ENCODE measurements at places on chromosomes 3 and 15.

DNA sequence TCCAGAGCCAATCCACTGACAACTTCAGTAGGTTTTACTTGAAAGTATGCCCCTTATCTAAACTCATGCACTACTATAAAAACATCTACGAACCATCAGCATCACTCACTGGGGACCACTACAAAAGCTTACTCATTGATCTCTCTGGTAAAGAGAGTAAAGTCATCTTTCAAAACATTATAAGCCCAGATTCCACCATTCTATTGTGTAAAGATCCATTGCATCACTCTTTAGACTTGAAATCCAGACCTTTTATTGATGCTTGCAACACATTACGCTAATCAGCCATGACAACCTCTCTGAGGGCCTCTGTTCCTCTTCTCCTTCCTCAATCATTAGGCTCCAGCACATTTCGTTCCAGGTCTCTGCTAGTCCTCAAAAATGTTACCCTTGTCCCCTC, 248.9 kb upstream of the WNT5A start:
- no peaks in the 10 kb centered on the region for H3K4me1 ChIP-seq
- H3K27me3 ChIP-seq: no peaks in the 10 kb centered on the region
- H3K27ac ChIP-seq: no peak overlapping the region
- no peak for DNase-seq
- H3K36me3 ChIP-seq: no peaks in the 10 kb centered on the region

GRCh38 chr3:183845090-183845489, 19.7 kb upstream of the MAP6D1 start:
- H3K4me3 ChIP-seq: no peak overlapping the region
- no peaks in the 10 kb centered on the region for H3K27me3 ChIP-seq
- no peak for DNase-seq
- no peak overlapping the region for H3K27ac ChIP-seq
- no peaks in the 10 kb centered on the region for H3K4me1 ChIP-seq

- H3K27ac ChIP-seq: no peak overlapping the region
- no peaks in the 10 kb centered on the region for H3K4me1 ChIP-seq
- H3K4me3 ChIP-seq: no peak overlapping the region
- H3K27me3 ChIP-seq: no peaks in the 10 kb centered on the region
Measured at GRCh38 chr15:29616512-29616911, 205.8 kb downstream of the TJP1 start.

- H3K36me3 ChIP-seq: no peaks in the 10 kb centered on the region
- no peak overlapping the region for H3K4me3 ChIP-seq
- no peaks in the 10 kb centered on the region for H3K4me1 ChIP-seq
- DNase-seq: no peak
- H3K27me3 ChIP-seq: no peaks in the 10 kb centered on the region
Measured at GRCh38 chr15:77168616-77169015, 97.7 kb upstream of the TSPAN3 start.

DNA sequence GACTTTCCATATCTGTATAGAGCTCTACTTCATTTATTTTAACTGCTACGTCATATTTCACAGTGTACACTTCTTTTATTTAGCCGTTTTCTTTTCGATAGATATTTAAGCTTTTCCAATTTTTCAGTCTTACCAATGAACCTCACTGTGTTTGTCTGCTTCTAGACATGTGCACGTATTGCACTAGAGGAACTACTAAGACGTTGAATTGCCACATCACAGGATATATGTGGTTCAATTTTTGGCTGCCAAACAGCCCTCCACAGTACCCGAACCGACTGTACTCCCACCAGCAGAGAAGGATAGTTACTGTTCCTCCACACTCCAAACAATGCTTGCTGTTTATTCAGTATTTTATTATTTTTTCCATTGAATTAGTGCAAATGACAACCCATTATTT, 2.0 kb downstream of the NR1I2 start:
- H3K4me1 ChIP-seq: peaks cover 6% of the 10 kb centered on the region
- no peaks in the 10 kb centered on the region for H3K36me3 ChIP-seq
- H3K27me3 ChIP-seq: no peaks in the 10 kb centered on the region
- H3K4me3 ChIP-seq: peak overlapping the region; percentile 80
- DNase-seq: no peak

- H3K36me3 ChIP-seq: no peaks in the 10 kb centered on the region
- H3K27me3 ChIP-seq: no peaks in the 10 kb centered on the region
- no peak overlapping the region for H3K27ac ChIP-seq
- DNase-seq: no peak
- H3K4me3 ChIP-seq: no peak overlapping the region
Measured at GRCh38 chr3:72663429-72663828, 184.8 kb downstream of the SHQ1 start.
